T-helper 17 cell (primary cell): ENCODE measurements at places on chromosomes 4 and X. TPM values are rescaled to one million over a fixed set of nuclear protein-coding genes. Genes with fewer than 3 reads are reported as not detected.

DNA sequence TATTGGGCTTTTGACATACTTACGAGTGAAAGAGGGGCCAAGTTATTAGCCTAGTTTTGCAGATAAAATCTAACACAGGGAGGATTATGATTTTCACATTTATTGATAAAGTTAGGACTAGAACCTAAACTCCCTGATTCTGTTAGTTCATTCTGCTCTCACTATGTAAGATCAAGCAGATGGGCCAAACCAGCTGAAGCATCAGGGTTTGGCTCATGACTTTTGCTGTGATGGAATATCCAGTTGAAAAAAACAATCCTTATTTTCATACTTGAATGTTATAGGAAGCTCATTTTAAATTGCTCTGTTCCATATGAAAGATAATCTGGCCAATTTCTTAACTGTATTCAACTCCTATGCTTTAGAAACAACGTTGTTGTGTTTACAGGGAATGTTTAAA lies 21.2 kb downstream of the SPRY1 start:
- peaks cover 7% of the 10 kb centered on the region for H3K27me3 ChIP-seq
- peaks cover 14% of the 10 kb centered on the region for H3K4me1 ChIP-seq
- no peak for DNase-seq

Gene HERC5
- 19.7 TPM for total RNA-seq

DNA sequence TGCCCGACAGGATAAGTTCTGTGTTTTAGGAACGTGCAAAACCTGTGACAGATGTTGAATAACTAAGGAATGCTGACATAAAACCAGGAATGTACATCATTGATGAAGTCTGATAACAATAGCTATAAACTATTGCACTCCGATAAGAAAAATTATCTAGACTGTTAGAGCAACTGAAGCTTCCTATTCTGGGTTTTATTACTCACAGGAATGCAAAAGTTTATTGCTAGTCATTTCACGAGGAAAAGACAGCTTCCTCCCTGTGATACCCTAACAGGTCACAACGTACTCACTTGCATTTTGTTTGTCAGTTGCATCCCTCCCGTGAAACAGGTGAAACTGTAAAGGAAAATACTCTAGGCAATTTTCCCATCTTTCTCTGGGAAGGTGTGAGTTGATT lies 65.9 kb downstream of the CLDN22 start:
- no peaks in the 10 kb centered on the region for H3K4me1 ChIP-seq
- H3K27me3 ChIP-seq: no peaks in the 10 kb centered on the region
- no peak for DNase-seq
- H3K4me3 ChIP-seq: no peak overlapping the region

DNA sequence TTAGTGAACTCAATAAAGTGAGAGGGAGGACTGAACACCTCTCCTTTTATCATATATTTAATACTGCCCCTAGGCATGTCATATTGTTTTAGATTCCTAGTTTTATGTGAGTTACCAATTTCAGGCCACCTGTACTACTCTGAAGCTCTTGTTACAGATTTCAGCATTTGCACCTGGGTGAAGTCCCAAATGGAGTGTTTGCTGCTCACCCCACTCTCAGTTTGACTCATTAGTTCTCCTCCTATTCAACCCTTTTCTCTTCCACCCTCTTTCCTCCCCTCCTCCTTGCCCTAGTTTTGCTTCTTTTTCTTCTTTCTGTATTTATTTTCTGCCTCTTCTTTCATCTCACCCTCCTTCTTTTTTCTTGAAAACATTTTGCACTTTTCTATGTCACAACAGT lies 1852.2 kb upstream of the IGFBP7 start:
- no peaks in the 10 kb centered on the region for H3K27me3 ChIP-seq
- no peaks in the 10 kb centered on the region for H3K4me1 ChIP-seq
- no peak overlapping the region for H3K27ac ChIP-seq
- H3K36me3 ChIP-seq: no peaks in the 10 kb centered on the region
- H3K4me3 ChIP-seq: no peak overlapping the region

DNA sequence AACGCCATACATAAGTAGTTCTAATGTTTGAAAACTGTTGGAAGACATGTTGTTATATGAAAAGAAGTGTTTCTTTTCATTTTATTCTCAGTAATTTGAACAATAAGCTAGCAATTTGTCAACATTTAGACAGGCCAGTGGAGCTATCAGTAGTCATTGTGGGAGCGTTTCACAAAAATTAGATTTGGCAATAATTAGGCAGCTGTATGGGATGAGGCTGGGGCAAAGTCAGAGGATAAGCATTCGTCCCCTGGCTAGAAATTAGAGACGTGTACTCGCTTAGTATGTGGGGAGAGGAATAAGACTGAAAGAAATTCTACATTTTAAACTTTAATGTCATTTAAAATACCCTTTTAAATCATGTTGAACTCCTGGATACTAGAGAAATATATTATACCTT lies 70.6 kb downstream of the TMEM144 start:
- DNase-seq: no peak
- H3K36me3 ChIP-seq: no peaks in the 10 kb centered on the region
- no peaks in the 10 kb centered on the region for H3K4me1 ChIP-seq
- H3K27me3 ChIP-seq: peaks cover 19% of the 10 kb centered on the region
- H3K4me3 ChIP-seq: no peak overlapping the region

Gene SLC38A5
- total RNA-seq: 25.2 TPM

GRCh38 chr4:184444953-184445309 lies 29.4 kb downstream of the IRF2 start:
- peaks cover 2% of the 10 kb centered on the region for H3K36me3 ChIP-seq
- H3K27me3 ChIP-seq: no peaks in the 10 kb centered on the region
- no peak for DNase-seq
- H3K4me3 ChIP-seq: no peak overlapping the region
- peak overlapping the region; percentile 65 for H3K27ac ChIP-seq

Gene FREM3
- total RNA-seq: 0.34 TPM

DNA sequence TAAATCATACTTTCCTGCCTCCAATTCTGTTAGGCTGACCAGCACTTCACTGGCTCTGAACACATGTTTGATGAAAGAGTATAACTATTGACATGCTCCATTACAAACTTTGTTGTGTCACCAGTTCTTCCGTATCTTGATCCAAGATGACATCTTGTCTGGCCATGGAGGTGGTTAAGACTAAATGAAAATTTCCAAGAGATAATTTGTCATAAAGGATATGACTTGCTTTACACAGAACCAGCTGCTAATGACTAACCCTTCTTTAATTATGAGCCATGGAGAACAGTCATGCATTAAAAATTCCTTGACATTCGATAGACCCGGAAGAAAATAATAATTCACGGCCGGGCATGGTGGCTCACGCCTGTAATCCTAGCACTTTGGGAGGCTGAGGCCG lies 17.7 kb upstream of the N4BP2 start:
- no peaks in the 10 kb centered on the region for H3K4me1 ChIP-seq
- H3K27ac ChIP-seq: peak overlapping the region; percentile 80
- no peak for DNase-seq
- no peak overlapping the region for H3K4me3 ChIP-seq
- no peaks in the 10 kb centered on the region for H3K36me3 ChIP-seq
- H3K27me3 ChIP-seq: no peaks in the 10 kb centered on the region

Gene CDKL2
- total RNA-seq: 1.3 TPM

DNA sequence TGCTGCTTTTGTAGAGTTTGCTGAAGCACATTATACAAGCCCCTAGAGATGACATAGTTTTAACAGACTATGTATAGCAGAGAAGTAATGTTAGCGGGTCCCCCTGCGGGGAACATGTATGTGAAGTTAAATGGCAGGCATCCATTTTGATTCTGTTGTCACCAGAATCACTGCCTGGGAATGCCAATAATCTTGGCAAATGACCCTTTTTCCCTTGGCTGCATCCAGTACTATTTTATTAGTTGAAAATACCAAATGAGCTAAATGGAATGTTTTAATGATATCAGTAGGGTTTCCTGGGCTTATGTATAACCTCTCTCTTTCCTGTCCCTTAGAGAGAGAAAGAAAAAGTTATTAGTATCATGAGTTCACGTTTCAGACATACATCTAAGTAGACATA lies 93.6 kb downstream of the LIMCH1 start:
- no peak for DNase-seq
- H3K4me3 ChIP-seq: no peak overlapping the region
- H3K36me3 ChIP-seq: no peaks in the 10 kb centered on the region
- no peak overlapping the region for H3K27ac ChIP-seq

GRCh38 chr4:55358246-55358645 lies 12.2 kb downstream of the SRD5A3 start:
- no peaks in the 10 kb centered on the region for H3K27me3 ChIP-seq
- H3K4me3 ChIP-seq: no peak overlapping the region
- peaks cover 7% of the 10 kb centered on the region for H3K4me1 ChIP-seq
- H3K27ac ChIP-seq: no peak overlapping the region
